ENCODE measurements at places on chromosomes 2 and 18. TPM values are rescaled to one million over a fixed set of nuclear protein-coding genes. Genes with fewer than 3 reads are reported as not detected.

- DNase-seq = no peak
These were observed 93.3 kb upstream of the ALKAL2 start for GRCh38 chr2:381181-381580.

DNA sequence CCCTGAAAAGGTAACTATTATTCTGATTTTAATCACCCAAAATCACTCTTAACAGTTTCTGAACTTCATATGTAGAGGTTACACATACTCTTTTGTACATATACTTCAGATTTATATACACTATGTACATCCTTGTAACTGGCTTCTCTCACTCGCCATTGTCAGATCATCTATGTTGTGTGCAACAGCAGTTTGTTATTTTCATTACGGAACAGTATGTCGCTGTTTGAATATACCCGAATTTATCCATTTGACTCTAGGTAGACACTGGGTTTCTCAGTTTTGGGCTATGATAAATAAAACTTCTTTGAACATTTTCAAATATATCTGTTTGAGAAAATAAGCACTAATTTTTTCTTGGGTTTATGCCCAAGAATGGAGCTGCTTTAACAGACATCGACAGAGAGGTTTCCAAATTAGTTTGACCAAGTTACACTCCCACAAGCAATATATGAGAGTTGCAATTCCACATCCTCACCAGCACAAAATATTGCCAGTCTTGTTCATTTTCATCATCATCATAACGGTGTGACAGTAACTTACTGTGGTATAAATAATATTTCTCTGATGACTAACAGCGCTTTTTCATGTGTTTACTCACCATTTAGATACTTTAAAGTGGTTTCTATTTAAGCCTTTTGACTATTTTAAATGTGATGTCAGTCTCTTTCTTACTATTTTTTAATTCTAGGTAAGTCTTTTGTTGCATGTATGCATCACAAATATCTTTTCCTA is 80.9 kb downstream of the SMC6 start:
- no peak for DNase-seq

Gene CCDC85A
- total RNA-seq = not detected

GRCh38 chr2:210158236-210158635 is 13.0 kb downstream of the KANSL1L start:
- no peak for DNase-seq

GRCh38 chr2:10973766-10974165 is 62.0 kb downstream of the KCNF1 start:
- DNase-seq = no peak

DNA sequence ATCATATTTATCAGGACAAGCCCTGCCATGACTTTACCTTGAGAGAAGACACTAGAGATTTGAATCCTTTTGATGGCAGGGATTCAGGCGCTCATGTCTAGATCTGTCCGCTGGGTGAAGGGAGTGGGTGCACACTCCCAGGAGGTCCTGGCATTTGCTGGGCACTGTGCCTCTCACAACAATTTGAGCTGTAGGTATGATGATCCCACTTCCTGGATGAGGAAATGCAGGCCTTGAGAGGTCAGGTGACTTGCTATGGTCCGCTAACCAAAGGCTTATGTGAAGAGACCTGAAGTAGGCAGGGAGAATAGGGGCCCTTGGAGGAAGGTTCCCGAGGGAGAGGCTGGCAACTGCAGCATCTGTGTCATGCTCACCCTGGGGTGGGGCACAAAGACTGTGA is 206.1 kb downstream of the HAUS1 start:
- no peak for DNase-seq

- DNase-seq = no peak
These were observed 33.9 kb downstream of the SH3BP4 start for GRCh38 chr2:234985608-234986245.

GRCh38 chr18:9330419-9330818 is 4.2 kb upstream of the TWSG1 start:
- no peak for DNase-seq

- DNase-seq = no peak
These were observed 15.1 kb upstream of the MEP1B start for GRCh38 chr18:32174719-32175118.

- DNase-seq = no peak
These were observed at the start of the genes COL4A3 and COL4A4 for GRCh38 chr2:227163998-227164762. TSS of gene COL4A3 (plus strand) at chr2:227164624. CDS start at chr2:227164727, 103 bp downstream. TSS of gene COL4A4 (minus strand) at chr2:227164205. CDS start at chr2:227147483, 16,722 bp downstream.

Gene TRIM54
- total RNA-seq = 4.2 TPM

DNA sequence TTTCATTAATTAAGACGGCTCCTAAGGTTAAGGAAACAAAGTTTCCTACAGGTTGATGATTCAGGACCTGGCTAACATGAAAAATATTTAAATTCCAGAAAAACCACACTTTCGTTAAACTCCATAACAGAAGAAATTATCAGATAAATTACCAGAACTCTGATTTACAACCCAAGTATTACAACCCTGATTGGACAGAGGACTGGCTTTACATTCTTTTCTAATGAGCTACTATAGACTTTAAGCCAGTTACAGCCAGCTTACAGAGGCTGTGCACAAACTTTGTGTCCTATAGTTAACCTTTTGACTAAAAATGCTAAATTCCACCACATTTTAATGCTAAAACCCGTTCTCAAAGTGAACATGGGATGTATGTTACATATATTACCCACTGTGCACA is 458.6 kb downstream of the KCNJ3 start:
- no peak for DNase-seq

Gene ARHGAP28
- total RNA-seq = 15.4 TPM

Gene PSTPIP2
- total RNA-seq = 2.4 TPM

- no peak for DNase-seq
These were observed 472.1 kb downstream of the PARD3B start for GRCh38 chr2:205017381-205017780.

Gene CCDC74B
- total RNA-seq = 4.3 TPM

DNA sequence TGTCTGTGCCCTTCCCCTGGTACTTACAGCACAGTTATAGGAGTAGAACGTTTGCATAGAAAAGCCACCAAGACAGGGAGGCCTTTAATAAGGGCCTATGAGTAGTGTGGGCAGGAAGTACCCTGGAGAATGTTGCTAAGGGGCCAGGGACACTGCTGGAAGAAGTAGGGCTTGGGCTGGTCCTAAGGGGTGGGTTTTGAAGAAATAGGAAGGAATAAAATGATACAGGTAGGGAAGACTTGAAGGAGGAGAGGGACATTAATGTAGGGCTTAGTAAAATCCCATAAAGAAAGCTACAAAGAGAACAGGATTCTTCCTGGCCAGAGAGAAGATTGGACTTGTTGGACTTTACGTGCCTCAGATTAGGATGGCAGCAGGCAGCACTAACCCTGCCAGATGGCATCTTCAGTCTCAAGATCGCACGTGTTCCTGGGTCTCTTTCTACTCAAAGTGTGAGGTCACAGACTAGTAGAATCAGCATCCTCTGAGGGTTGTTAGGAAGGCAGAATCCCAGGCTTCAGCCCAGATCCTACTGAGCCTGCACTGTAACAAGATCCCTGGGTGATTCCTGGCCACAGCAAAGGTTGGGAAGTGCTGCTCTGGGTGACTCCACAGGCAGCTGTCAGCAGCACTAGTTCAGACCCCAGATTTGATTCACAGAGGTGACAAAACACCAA is 39.2 kb downstream of the EPAS1 start:
- DNase-seq = no peak

- peak; percentile 66 for DNase-seq
These were observed 597 bp downstream of the RNF103 start for GRCh38 chr2:86623043-86623493.

DNA sequence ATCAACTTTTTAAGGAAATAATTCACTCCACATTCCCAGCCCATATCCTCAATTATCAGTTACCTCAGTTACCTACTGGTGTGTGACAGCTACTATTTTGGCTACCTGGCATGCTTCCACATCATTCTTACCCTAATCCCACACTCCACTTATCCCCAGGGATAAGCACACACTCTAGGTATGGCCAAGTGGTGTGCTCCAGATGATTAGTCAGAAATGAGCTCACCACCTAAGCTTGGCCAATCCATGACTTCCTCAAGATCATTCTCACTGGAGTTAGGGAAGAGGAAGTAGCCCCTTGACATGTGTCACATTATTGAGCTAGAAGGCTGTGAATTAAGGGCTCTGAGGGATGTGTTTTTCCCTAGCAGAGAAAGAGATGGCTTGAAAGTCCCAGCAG is 20.9 kb upstream of the SMAD4 start:
- DNase-seq = no peak

DNA sequence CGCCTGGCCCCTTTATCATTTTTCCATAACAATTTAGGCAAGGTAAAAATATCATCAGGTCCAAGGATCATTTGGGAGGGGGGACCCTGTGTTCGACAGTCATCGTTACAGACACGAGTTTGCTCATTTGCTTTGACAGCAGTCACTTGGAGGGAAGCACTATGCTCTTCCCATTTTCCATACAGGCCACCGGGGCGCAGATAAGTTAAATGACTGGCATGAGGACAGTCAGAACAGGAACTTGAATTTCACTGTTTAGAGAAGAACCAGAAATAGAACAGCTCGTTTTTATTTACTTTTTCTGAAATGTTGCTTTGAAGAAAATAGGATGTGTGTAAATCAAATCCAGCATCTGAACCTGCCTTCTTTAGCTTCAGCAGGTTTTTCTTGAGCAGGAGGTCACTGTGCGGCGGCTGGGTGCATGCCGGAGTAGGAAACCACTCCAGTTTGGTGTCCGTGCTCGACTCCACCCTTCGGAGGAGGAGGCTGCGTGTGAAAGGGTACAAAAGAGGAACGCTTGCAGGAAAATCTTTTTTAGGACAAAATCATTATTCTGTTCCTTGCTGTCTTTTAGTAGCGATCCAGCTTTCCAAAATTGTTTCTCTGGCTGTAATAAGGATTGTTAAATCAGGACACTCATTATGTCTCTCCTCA is 15.2 kb downstream of the NPAS2 start:
- no peak for DNase-seq

- no peak for DNase-seq
These were observed 95.4 kb downstream of the ZBTB7C start for GRCh38 chr18:48313792-48314191.

Gene SERPINB2
- total RNA-seq = not detected

Gene ESPNL
- 1.3 TPM for total RNA-seq

GRCh38 chr2:176169181-176169580 is 12.1 kb downstream of the HOXD3 start:
- no peak for DNase-seq

GRCh38 chr2:12921321-12921720 is 204.6 kb downstream of the TRIB2 start:
- no peak for DNase-seq

GRCh38 chr18:65343571-65343970 is 407.2 kb upstream of the CDH7 start:
- no peak for DNase-seq

Gene ITGB6
- not detected for total RNA-seq

Gene ING5
- 47.4 TPM for total RNA-seq

GRCh38 chr2:39541011-39541930 is 104.2 kb upstream of the MAP4K3 start:
- DNase-seq = no peak

All from H1 (cell line).